ENCODE measurements at places on chromosomes 7 and 10.
A peak's percentile ranks its signal among the peaks of the same experiment; 100 is the strongest.

DNA sequence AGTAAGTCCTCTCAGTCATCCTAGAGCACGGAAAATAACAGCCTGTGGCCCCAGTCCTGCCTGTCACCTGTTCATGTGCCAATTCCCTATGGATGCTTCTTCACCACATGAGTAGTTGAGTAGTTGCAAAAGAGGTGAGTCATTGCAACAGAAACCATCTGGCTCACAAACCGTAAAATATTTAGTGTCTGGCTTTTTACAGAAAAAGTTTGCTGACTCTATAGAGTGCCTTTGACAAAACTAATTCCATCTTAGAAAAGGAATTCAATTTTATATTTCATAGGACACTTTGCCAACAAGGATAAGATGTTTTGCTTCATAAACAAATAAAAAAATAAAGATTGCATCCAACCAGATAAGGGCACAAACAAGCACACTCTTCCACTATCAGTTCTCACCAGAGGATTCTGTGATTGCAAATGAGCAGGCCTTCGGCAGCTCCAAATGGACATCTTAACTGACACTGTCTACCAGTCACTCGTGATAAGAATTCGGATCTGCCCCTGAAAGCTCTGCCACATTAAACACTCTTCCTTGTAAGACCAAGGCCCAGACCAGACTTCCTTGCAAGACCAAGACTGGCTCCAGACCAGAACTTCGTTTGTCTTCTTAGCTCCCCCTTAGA lies 242.7 kb upstream of the SEMA3C start:
- no peak for DNase-seq

DNA sequence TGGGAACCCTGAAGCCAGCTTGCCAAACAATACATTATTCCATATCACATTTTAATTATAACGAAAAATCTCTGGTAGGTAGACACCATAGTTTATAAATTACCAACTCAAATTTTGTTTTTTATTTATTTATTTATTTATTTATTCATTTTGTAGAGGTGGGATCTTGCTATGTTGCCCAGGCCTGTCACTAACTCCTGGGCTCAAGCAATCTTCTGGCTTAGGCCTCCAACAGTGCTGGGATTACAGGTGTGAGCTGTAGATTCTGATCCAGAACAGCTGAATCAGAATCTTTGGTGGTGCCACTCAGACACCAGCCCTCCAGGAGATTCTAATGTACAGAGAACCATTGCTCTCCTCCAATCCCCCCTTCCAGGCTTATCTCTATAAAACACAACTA lies 1.7 kb downstream of the PON2 start:
- DNase-seq: no peak

- DNase-seq: peak; percentile 39
Measured at GRCh38 chr10:14022052-14022451, 308.7 kb downstream of the FRMD4A start.

DNA sequence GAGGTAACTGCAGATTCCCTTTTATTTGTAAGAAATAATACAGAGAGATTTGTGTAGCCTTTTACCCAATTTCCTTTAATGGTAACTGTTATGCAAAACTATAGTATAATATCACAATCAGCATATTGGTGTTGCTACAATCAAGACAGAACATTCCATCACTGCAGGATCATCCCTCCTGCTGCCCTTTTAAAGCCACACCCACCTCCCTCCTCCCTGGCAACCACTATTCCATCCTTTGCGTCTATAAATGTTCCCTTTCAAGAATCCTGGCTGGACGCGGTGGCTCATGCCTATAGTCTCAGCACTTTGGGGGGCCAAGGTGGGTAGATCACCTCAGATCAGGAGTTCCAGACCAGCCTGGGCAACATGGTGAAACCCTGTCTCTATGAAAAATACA lies 13.2 kb downstream of the ACBD7 start:
- no peak for DNase-seq

GRCh38 chr10:94016727-94017714 lies 23.3 kb downstream of the PLCE1 start:
- no peak for DNase-seq

DNA sequence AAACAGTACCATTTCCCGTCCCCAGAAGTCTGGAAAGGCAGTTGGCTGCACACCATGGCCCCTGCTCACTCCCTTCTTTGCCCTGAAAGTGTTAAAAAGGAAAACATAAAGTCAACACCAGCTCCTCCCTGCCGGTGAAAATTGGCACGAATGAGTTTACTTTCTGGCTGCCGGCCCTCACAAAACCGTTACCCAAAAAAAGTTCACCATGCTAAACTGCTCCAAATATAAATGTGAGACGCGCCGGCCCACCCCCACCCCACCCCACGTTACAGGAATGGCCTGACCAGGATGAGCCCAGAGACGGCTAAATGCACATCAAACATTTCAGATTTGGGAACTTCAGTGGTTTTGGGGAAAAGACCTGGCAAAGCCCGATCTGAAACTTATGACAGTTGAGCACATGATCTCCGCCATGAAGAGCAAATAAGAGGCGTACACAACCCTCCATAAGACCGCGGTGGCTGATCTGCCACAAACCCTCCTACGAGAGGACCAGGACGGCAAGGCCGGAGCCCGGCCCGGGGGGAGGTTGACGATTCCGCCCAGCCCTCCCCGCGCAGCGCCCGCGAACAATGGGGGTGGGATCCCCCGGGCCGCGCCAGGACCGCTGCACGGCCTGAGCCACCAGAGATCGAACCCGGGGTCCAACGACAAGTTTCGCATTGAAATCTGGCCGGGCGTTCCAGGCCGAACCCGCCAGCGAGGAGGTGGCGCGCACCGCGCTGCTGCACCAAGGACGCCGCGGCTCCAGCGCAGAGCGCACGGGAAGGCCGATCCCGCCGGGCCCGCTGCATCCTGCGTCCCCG lies 952 bp downstream of the DIP2C start:
- DNase-seq: no peak

GRCh38 chr7:7169296-7169695 lies 13.0 kb upstream of the C1GALT1 start:
- no peak for DNase-seq
